ENCODE measurements at places on chromosomes 4 and X. TPM values are rescaled to one million over a fixed set of nuclear protein-coding genes. Genes with fewer than 3 reads are reported as not detected.

APOO gene
- 34.8 TPM for total RNA-seq

CYLC1 gene
- not detected for total RNA-seq

EGFL6 gene
- not detected for total RNA-seq

DDX53 gene
- not detected for total RNA-seq

FAM184B gene
- not detected for total RNA-seq

PNMA5 gene
- not detected for total RNA-seq

CLNK gene
- total RNA-seq, result not detected

MAGEA8 gene
- not detected for total RNA-seq

ADAM29 gene
- 0.27 TPM for total RNA-seq

AMOT gene
- 16.3 TPM for total RNA-seq

HMGB3 gene
- total RNA-seq, result 5.6 TPM

MGAT4D gene
- not detected for total RNA-seq

ACSL4 gene
- 62.9 TPM for total RNA-seq

OTUD6A gene
- not detected for total RNA-seq
